Activated T-cell treated with anti-CD3 and anti-CD28 coated beads, Interleukin-2, amount 50 U/mL, for 4 hours (primary cell): ENCODE measurements at places on chromosomes 2 and 18. TPM values are rescaled to one million over a fixed set of nuclear protein-coding genes. Genes with fewer than 3 reads are reported as not detected.
A peak's percentile ranks its signal among the peaks of the same experiment; 100 is the strongest.

Gene IGFBP5
- total RNA-seq = 2.7 TPM

DNA sequence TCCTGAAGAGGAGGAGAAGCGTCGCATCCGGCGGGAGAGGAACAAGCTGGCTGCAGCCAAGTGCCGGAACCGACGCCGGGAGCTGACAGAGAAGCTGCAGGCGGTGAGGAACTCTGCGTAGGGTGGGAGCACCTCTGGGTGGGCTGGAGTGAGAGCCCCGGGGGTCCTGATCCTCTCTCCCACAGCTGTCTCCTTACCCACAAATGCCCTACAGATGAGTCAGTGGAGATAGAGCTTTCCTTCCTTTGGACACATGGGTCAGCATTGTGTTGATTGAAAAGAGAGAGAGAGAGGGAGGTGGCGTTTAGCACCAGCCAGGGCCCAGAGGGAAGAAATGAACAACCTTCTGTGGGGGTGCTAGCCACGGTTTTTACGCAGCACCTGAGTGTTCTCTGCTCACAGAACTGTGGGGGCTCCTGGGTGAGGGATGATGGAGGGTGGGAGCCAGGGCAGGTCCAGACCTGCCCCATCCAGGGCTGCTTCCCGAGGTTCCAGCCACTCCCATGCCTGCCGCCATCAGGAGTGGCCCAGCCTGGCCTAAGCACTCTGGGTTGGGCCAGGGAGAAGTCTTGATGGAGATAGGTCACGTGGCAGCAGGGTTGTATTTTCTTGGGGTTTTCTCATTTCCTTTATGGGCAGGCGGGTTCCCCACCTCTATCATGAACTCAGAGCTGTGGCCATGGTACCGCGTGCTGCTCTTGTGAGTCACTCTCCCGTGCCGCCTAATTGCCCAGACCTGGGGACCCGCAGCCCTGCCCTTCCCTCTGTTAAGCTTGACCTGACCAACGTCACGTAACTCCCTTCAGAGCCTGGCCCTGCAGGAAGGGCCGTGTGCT, 16.3 kb downstream of the FOSL2 start:
- DNase-seq = peak; percentile 58

DNA sequence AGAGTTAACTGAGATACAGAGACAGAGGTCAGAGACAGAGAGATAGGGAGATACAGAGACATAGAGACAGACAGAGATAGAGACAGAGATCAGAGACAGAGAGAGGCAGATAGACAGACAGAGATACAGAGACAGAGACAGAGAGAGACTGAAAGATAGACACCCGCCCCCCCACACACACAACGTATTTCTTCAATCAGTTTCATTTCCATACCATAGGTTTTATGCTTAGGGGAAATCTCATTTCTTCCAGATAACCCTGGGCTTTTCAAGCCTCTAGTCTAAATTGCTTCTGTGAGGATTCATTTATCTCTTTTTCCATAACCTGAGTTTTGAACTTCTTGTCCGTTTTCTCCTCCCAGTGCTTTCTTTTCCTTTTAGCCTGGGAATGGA, 94.6 kb downstream of the CD8B2 start:
- no peak for DNase-seq

DNA sequence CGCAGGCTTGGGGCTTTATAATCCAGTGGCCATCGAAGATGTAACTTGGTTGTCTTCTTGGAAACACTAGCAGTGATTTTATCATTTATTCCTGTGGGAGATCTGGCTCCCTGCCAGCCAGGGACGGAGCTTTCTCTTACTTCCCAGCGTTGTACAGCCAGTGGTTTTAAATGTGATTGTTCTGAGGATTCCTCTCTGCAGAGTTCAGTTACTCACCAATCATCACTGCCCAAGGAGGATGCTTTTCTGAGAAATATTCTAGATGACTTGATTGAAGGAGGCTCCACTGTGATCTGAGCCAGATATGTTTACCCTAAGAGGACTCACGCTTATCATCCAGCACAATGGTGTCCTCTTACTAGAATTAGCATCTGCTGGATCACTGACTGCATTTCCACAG, 744.3 kb downstream of the RNF144A start:
- no peak for DNase-seq

DNA sequence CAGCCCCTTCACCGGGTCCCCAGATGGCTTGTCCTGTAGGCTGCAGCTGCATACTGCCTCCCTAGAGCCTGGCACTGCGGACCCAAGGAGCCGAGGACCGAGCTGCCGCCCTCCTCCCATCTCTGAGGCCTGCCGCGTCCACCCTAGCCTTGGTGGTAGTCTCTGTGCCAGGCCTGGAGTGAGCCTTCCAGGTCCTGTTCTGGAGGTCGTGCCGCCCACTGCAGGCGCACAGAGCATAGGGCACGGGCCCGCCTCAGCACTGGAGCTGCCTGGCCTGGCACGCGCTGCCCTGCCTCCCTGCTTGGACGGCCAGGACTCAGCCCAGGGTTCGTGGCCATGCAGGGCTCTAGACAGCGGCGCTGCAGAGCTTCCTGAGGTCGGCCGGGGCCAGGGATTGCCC, 239.5 kb downstream of the DCDC2C start:
- DNase-seq = no peak

DNA sequence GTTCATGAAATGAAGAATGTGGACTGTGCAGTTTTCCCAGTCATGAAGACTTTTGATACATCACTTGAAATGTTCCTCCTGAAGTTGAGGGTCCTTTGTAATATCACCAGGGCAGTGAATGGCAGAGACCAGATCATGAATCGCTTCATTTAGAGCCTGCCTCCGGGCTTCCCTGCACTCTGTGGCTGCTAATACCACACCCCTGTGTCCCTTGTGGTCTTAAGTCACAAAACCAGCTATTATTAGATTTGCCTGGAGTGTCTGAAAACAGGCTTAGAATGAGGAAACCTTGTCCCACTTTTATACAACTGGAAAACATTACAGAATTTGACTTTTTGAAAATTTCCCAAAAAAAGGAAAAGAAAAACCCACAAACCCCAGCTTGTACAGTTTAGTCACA, 147.9 kb downstream of the MGAT5 start:
- no peak for DNase-seq

Gene LDLRAD4
- total RNA-seq = 20.4 TPM

- no peak for DNase-seq
These were observed 45.7 kb downstream of the RRM2 start for GRCh38 chr2:10168221-10168620.

Gene CFC1
- not detected for total RNA-seq

Gene SULT1C2
- total RNA-seq = not detected

GRCh38 chr2:99648178-99648844, 158.5 kb upstream of the REV1 start:
- DNase-seq = no peak

Gene EMX1
- total RNA-seq = not detected

DNA sequence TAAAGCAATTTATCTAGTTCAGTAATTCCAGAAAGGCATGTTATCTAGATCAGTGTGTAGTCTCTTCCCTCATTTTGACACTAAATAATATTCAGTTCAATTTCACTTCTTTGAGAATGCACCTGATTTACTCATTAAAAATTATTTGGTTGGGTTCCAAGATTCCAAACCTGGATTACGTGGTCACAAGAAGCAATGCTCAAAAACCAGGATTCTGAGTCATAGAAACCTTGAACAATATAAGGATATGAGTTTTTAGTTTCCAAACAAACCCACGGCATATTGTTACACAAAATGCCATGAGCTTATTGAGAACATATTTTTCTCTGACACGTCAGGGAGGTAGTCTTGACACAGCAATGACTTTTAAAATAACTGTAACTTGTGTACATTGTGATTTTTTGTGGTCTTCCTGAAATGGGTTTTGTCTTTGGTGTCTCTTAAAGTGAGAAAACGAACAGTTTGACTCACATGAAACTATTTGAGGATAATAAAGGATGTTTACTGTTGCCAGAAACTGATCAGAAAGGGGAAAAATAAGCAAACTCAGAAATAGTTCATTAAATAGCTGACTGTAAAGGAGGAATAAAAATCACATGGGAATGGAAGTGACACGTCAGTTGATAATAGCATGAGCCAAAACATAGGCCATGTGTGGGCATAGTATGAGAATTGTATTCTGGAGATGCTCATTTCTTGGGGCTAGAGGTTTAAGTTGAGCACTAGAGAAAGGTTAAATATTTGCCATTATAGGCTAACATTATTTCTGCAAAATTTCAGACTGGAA, 617.7 kb upstream of the CDH2 start:
- DNase-seq = no peak
